ENCODE measurements at places on chromosomes 13 and 19.
A peak's percentile ranks its signal among the peaks of the same experiment; 100 is the strongest.

GRCh38 chr13:42547612-42548011 is 26.3 kb upstream of the TNFSF11 start:
- DNase-seq = no peak

- no peak for DNase-seq
These were observed 754 bp upstream of the CHERP start for GRCh38 chr19:16542910-16543472.

DNA sequence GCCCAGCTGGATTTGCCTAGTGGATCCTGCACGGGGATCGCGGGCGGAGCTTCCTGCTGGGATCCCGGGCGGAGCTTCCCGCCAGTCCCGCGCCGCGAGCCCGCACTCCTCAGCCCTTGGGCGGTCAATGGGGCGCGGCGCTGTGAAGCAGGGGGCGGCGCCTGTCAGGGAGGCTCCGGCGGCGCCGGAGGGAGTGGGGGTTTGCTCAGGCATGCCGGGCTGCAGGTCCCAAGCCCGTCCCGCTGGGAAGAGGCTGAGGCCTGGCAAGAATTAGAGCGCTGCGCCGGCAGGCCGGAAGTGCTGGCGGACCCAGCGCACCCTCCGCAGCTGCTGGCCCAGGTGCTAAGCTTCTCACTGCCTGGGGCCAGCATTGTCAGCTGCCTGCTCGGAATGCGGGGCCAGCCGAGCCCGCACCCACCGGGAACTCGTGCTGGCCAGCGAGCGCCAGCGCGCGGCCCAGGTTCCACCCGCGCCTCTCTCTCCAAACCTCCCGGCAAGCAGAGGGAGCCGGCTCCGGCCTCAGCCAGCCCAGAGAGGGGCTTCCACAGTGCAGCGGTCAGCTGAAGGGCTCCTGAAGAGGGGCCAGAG is 119.6 kb downstream of the PRR20E start:
- DNase-seq = no peak

GRCh38 chr13:40613914-40614313 is 52.5 kb downstream of the FOXO1 start:
- DNase-seq = no peak

GRCh38 chr13:109712124-109712722 is 74.2 kb downstream of the IRS2 start:
- DNase-seq = no peak

DNA sequence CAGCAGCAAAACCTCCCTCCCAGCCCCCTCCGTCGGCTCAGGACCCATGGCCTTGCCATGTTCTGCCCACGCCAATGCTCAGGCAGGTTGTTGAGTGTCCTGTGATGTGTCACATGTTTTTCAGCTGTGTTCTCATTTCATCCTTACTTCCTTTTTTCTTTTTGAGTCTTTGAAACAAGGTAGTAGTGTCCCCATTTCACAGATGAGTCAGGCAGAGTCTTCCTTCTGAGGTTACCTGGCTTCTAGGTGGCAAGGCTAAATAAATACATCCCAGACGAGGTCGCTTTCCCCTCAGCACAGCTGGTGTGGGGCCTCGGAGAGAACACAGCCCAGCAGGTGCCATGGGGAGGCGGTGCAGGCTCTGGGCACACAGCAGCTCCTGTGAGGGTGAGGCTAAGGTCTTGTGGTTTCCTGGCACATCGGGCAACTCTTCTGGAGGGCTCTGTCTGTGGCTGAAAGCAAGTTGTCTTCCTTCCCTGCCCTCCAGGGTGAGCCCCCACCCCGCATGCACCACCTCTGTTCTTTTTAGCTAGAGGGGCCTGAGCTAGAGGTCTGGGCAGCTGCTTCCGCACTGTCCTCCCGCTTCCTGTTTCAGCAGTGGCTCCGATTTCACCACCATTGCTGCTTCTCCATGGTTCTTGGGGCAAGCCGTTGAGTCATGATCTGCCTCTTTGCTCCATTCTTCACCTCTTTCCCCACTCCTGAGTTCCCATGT is 15.1 kb downstream of the PRAM1 start:
- DNase-seq = no peak

GRCh38 chr19:37983153-37983552 is 76.1 kb downstream of the SIPA1L3 start:
- no peak for DNase-seq

- no peak for DNase-seq
These were observed 354.9 kb downstream of the ENOX1 start for GRCh38 chr13:43431841-43432240.

GRCh38 chr13:103547914-103548313 is 481.7 kb upstream of the SLC10A2 start:
- no peak for DNase-seq

- DNase-seq = no peak
These were observed 994.7 kb upstream of the MIR17HG start for GRCh38 chr13:90352763-90353162.

- DNase-seq = no peak
These were observed 11.4 kb downstream of the NDUFA11 start for GRCh38 chr19:5891938-5892771.

- DNase-seq = no peak
These were observed 12.8 kb downstream of the POLR2E start for GRCh38 chr19:1082165-1082927.

DNA sequence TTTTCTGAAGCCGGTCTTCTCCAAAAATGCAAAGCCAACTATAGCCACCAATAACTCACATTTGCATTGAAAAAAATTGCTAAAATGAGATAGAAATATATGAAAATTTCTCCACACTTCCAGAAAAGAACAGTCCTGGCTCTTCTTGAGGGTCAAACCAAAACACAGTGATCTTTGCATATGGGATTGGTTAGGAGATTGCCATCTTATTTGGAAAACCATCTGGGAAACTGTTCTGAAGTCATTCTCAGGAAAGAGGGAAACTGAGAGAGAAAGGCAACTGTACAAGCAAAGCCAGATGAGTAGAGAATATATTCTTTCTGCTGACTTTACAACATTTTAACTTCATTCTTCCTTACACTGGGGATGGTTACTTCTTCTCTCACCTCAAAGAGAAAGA is 54.6 kb downstream of the HSPH1 start:
- DNase-seq = no peak

GRCh38 chr13:47317356-47317755 is 420.5 kb upstream of the HTR2A start:
- no peak for DNase-seq

DNA sequence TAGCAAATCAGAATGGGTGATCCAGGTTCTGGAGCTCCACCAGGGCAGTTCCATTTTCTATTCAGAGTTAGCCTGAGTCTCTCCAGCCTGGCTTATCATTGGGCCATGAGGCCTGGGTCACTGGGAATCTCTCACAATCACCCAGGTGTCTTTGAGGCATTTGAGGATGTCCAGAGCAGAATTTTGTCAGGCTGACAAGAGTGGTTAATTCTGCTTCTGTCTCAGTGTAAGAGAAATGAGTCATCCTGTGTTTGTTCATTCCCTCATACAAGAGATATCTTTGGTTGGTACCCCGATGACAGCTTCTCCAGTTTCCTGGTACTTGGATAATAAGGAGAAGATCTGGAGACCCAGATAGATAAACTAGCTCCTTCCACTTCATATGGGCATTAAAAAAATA is 10.4 kb downstream of the ZNF93 start:
- no peak for DNase-seq

GRCh38 chr19:45273521-45273855 is 22.4 kb downstream of the MARK4 start:
- no peak for DNase-seq

GRCh38 chr19:56119582-56119978 is 1.5 kb downstream of the ZNF787 start:
- no peak for DNase-seq

DNA sequence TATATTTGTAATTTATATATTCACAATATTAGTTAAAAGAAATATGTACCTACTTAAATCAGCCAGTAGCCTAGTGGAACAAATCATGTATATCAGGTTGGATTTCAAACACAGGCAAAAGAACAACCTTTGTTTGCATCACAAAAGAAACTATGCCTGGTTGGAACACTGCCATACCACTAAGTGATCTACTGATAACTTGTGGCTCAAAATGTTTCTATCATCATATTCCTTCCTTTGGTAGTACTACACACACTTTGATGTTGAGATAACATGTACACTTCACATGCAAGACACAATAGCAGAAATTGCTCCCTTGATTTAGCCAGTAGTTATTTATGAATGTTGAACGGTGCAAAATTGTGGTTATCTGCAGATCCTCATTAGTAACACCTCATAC is 146.0 kb upstream of the GPC6 start:
- DNase-seq = no peak

DNA sequence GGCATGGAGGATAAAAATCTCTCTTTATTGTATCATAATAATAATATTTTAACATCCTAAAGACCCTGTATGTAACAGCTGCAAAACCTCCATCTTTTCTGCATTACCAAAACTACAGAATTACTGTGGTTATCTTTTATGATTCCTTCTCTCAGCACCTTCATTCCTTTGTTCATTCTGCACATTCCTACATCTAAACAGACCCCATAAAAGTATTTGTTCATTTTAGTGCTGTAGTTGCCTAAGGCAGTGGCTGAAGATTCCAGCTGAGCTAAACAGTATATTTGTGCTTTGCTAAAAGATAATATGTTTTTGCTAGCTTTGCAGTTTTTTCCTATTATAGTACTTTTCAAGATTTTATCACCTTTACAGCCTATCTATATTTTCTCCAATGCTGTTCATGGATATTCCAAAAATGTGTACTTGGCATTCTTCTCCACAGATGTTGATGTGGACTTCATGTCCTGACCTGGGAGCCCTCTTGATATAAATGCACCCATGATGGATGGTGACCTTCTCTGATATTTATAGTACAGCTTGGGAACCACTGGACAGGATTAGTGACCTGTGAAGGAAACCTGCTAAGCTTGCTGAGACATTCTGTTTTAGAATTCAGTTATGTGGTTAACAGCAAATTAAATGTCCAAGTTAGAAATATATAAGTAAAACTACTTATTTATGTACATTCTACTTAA is 2832.9 kb upstream of the PCDH20 start:
- no peak for DNase-seq

DNA sequence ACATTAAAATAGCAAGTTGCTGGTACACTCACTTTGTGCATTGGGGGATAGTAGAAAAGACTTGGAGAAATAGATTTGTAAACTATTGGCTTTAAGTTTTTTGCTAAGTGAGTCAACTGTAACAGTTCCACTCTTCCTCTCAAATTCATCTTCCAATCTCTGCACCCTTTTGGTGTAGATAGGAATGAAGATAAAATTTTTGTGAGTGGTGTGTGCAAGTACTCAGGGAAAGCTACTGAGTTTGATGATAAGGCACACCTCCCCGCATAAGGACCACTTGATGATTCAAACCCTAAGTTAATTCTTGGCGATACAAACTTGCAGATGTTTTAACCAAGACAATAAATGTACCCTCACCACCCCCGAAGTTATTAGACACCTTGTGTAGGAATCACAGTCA is 168.3 kb upstream of the SLITRK1 start:
- DNase-seq = no peak

DNA sequence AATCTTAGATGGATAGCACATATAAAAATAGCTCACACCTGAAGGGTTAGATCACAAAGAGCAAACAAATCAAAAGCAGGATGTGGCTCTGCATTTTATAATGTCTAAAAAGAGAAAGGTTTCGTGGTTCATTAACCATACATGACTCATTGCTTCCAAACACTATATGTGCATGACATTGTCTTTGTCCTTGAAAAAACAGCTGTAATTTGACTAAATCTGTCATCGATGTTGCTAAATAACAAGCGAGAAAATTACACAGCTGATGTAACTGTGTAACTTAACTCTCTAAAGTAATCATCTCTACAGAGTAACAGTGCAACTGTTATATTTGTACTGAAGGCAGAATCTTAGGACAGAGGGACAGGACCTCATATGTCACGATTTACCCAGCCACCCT is 383.1 kb upstream of the GPC6 start:
- DNase-seq = no peak

- no peak for DNase-seq
These were observed at the start of gene LILRB2 for GRCh38 chr19:54281007-54281728. LILRB2 (minus strand) TSS chr19:54281110; CDS start chr19:54280496, 614 bp downstream.

DNA sequence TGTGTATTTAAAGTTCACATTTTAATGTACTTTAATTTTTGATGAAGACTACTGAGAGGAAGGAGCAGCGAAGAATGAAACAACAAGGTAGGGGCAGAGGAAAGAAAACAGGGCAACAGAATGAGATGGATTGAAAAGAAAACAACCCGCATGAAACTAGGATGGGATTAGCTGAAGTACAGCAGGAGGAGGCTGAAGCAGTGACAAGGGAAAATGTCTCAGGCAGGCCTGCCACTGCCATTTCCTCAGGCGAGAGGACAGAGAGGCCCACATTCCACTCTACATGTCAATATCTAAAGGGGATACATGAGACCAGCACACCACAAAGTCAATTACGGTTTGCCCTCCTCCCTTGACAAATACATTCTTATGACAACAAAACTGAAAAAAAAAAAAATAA is 1703.2 kb downstream of the EFNB2 start:
- DNase-seq = no peak

DNA sequence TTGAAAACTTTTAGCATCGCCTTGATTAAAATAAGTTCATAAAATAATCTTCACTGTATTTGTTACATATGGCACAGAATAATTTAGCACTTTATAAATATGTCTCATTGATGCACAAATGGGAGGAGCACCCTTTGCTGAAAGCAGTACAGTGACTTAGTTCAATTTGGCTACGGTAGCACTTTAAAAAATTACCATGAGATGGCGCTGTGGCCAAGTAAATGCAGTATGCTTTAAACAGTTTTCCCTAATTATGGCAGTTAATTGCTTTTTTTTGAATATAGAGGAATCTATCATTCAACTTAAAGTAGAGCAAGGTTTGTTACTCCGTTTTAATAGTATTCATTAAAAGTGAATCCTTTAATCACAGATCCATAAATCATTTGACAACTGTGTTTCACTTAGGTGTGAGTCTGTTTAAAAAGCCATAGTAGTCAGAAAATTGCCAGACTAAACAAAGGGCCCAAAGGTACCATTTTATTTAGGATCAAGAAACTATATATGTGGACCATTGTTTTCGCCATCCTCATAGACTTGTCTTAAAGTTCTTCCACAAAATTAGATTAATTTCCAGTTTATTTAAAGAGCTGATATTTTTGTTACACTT is 34.7 kb upstream of the ESD start:
- DNase-seq = peak; percentile 14

- no peak for DNase-seq
These were observed 25.6 kb upstream of the PCCA start for GRCh38 chr13:100063333-100063732.

- no peak for DNase-seq
These were observed 10.1 kb downstream of the OR1I1 start for GRCh38 chr19:15091918-15092753.

- DNase-seq = no peak
These were observed 66.8 kb upstream of the UBAC2 start for GRCh38 chr13:99133848-99134247.

Data from stimulated activated CD4-positive, alpha-beta T cell treated with anti-CD3 and anti-CD28 coated beads, Interleukin-1b, Interleukin-23, amount 100 ng/mL, for 24 hours (primary cell).